ENCODE measurements at places on chromosomes 1 and 21.

- DNase-seq = no peak
These were observed 83.5 kb downstream of the POU2F1 start for GRCh38 chr1:167304165-167304564.

DNA sequence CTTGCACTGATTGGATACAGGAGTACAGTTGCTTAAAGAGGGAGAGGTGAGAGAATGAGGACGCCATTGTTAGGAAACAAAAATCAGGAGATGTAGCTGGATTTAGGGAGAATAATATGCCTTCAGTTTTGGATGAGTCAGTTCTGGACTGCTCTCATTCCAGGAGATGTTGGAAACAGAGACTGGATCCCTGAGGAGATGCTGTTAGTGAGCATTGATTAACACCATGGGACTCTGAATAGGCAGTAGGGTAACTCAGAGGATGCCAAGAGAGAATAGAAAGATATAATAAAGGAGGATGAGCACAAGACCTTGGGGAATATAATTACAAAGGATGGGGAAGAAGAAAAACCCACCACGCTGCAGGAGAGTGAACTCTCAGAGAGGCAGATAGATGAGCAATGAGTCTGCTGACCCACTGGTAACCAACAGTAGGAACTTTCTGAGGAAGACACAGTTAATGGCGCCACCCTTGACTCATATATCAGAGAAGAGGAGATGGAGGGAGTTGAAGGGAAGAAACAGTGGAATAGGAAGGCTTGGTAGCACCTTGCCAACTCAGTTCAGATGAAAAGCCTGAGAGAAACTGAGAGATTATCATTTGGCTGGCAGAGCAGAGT, 10.5 kb downstream of the KCNJ15 start:
- DNase-seq = no peak

DNA sequence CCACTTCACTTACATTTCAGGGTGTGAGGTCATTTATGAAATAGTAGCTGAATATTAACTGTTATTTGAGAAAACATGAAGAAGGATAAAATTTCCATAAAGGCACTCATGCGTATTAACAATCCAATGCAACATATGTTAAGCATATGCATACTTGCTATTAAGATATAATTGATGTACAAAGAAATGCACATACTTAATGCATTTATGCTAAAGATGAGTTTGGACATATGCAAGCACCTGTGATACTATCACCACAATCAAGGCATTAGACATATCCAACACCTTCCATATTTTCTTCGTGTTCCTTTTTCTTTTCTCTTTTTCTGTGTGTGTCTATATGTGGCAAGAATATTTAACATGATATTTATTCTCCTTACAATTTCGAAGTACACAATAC, 464.8 kb upstream of the BRINP3 start:
- DNase-seq = no peak

GRCh38 chr1:193519922-193520321, 333.5 kb upstream of the B3GALT2 start:
- no peak for DNase-seq

GRCh38 chr1:94602316-94602715, 60.8 kb upstream of the F3 start:
- peak; percentile 94 for DNase-seq

DNA sequence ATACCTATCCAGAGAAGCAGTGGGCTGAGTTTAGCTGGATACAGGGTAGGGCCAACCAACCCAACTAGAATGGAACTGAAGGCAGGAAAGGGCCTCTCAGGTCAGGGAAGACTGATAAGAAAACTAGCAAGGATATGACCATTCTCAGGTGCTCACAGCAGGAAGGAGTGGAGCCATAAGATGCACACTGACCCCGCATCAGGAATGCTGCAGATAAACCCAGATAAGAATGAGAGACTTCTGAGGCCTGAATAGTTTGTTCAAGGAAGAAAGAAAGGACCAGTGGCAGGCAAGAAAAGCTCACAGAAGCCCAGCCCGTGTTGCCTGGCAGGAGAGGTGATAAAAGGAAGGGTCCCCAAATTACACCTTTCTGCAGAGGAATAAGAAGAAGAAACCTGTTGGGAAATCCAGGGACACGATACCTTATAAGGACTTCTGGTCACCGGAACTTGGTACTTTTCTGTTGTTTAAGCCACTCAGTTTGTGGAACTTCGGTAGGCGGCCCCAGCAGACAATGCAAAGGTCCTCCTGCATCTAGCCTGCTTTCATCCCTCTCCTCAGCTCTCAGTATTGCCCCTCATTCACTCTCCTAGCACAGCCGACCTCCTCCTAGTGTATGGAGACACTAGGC, 58.9 kb downstream of the ATP1A1 start:
- no peak for DNase-seq

- DNase-seq = no peak
These were observed 54.3 kb downstream of the SLX9 start for GRCh38 chr21:44994047-44994694.

GRCh38 chr1:157181790-157182189, 43.6 kb upstream of the ETV3 start:
- DNase-seq = no peak

GRCh38 chr1:23667411-23667810, 24.2 kb upstream of the RPL11 start:
- no peak for DNase-seq

DNA sequence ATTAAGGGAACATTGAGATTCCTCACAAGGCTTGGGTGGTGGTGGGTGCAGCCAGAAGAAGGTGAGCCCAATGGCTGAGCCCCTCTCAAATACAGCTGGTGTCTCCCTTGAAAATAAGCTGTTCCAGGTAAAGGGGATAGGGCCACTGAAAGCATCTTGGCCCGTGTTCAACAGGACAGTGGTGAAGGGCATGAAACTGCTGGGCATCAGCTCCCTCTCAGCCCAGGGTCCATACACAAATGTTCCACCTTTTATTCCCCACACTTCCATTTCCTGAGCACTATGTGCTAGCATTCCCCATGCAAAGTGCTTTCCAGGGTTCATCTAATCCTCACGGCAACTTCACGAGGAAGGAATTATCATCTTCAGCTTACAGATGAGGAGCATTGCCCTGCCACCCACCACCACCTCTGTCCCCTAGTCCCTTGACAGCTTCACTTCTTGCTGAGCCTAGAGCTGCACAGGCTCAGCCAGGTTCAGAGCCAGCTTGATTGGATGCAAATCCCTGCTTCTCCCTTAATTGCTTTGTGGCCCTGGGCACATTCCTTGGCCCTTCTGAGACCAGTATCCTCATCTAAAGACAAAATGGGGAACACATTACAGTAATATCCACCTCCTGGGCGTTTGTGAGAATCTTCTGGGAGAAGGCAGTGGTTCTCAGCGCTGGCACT, 9.6 kb downstream of the TAGLN2 start:
- no peak for DNase-seq

DNA sequence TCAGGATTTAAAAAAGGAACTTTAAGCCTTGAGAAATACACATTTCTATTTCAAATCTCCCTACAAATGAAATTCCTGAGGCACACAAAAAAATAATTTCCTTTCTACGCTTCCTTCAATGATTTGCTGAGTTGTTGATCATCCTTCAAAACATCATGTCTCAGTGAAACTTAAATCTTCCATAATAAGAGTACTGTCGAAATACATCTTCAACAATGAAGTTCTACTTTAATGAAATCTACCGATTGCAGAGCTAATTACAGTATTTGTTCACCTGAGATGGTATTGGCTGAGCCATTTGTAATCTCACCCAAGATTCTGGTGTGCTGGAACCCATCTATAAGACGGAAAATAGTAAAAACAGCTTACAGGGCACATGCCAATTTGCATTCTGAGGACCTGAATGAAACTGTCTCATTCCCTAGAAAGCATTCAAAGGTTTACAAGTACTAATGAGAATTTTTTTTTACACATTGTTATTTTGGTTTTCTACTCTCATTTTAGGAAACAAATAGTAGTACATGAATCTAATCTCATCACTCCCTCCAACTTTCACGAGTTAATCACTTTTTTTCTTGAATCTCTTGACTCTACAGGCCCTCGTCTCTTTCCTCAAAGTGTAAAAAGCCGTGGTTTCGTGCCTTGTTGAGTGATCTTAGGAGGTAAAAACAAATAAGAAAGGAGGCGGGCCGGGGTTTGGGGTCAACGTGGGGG, 1.1 kb downstream of the CHML start:
- DNase-seq = no peak

DNA sequence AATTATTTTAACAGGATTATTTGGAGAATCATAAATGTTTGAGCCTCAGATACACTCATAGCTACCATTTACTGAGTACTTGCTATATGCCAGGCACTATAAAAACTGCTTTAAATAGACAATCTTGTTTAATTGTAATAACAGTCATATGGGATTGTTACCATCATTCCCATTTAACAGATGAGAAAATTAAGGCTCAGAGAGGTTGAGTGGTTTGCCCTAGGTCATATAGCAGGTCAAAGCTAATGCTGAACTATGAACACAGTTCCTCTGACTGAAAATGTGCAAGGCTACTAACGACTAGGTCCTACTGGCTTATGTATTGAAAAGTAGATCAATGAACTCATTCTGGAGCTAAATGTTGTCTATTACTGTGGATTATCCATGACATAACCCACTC, 63.4 kb downstream of the DDR2 start:
- DNase-seq = no peak

DNA sequence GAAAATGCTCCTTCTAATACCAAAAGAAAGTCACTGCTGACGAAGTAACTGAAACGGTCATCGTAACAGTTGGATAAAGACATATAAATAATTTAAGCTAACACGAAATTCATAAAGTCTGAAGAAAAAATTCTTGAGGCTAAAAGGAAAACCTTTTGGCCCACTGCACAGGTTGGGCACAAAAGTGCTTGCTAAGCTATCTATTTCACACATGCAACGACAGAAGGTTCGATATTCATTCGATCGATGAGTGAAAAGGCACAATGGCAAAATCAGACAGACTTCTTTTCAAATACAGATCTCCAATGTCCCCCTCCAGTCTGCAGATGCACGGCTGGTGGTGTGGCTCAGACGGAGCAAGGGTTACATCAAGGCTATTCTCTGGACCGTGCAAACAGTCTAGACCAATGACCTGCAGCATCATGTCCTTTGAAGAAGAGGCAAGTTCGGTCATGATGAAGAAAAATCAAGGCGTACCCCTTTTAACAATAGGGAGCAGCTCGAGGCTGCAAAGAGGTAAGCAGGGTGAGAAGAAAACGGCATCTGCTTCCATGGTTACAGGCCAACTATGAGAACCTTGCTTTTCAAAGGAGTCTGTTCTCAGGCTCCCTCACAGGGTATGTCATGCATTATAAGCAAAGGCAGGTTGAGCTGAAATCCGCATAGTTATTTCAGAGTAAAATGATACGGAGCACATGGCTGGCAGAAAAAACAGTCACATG, 579.6 kb downstream of the USP25 start:
- no peak for DNase-seq

GRCh38 chr1:22331618-22332423, 119.8 kb upstream of the ZBTB40 start:
- DNase-seq = no peak

DNA sequence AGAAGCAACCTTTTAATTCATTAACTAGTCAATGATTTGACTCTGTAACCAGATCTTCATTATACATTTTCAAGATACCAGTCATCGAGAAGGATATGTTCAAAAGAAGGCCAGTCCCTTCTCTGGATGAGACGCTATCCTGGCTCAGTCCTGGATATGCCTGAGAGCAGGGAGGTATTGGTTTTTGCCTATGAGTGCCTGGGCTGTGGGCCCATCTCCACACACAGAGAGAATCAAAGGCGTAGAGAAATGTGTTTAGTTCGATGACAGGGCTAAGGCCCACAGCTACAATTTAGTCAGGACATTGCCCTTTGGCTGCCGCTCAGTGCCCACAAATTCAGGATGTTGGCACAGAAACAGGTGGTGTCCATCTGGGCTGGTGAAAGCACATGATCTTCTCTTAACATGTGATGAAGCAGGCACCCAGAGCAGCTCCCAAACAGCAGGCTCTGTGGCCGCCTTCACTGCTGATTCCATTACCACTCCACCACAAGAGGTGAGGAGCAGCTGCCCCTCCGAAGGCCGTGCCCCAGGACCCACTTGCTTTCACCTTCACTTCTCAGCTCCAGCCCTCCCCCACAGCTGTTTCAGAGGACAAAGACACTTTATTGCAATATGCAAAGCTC, 24.7 kb downstream of the ACKR1 start:
- DNase-seq = no peak

- no peak for DNase-seq
These were observed 24.6 kb downstream of the EXTL2 start for GRCh38 chr1:100869996-100870395.

DNA sequence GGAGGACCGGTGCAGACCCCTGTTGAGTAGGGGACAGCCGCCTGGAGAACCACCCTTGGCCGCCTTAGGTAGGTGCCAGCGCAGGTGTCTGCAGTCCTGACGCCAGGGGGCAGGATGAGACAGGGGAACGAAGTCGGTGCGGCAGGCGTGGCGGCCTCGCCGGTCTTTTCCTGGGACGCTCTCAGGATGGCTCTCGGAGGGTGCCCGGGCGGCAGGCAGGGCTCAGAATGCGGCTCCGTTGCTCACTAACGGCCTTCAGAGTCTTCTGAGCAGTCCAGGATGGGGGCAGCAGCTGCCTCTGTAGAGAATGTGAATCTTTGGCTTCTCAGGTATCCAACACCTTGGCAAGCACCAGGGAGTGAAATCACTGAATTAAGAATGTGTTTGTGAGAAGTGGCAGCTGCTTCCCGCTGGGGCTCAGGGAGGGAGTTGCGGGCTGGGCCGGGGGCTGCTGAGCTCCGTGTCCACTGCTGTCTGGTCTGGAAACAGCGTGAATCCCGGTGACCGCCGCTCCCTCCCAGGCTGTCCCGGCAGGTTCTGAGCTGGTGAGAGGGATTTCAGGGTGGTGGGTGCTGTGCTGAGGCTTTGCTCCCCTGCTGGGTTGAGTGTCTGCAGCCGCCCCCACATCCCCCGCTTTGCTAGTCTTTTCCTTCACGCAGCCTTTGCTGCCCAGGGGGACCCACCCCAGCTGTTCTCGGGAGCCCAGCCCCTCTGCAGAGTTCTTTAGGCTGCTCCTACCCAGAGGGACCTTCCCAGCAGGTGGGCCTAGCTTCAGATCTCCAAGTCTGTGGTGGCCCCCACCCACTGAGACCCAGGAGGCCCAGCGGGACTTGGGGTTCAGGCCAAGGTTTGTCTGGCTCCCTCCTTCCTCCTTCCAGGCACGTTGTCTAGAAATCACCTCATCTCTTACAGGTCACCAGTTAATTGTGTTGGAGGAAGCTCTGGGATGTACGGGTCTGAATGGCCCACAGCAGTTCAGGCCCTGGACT, 11.1 kb upstream of the C1orf174 start:
- DNase-seq = peak; percentile 22
